ENCODE measurements at places on chromosomes 4 and X.
A peak's percentile ranks its signal among the peaks of the same experiment; 100 is the strongest.

DNA sequence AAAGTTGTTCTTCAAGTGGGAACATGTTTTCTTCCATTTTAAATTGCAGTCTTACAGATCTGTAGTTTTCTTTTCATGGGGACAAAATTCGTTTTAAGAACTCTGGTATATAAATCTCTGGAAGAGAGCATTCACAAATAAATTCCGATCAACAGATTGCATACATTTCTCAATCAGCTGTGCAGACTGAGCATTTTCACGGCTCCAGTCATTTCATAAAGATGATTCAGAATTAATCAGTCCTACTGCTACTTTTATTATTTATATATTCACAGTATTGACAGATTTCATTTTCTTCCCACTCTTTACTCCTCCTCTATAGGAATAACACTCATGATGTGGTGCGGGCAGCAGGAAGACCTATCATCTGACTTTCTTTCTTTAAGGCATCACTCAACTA is 534.9 kb upstream of the FTHL17 start:
- no peak for DNase-seq

DNA sequence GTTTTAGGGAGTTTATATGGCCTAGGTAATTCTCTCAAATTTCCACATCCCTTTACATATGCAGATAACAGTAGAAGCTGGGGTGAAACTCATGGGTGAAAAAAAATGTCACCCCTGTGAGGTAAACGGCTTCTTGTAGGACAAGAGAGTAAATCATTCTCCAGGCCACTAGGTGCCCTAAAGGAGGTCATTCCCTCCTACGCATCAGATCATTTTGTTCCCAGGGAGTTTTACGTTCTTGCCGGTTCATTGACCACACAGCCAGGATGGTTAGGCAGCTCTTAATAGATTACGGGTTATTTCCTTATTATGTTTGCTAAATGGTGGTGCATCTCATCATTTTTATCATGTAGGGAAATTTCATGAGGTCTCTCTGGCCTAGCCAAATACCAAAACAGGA is 225.8 kb upstream of the NOCT start:
- DNase-seq, result no peak

DNA sequence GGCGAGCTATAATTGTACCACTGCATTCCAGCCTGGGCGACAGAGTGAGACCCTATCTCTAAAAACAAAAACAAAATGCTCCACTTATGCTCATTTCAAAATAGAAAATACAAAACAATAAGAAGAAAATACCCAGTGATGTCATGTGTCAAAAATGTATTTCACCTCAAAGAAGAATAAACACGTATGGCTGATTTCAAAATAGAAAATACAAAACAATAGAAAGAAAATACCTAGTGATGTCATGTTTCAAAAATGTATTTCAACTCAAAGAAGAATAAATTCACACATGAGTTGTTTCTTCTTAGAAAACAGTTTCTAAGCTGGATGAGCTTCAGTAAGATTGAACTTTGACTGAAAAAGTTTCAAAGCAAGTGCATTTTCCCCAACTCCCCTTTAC is 20.3 kb upstream of the PDCL2 start:
- no peak for DNase-seq

- peak; percentile 64 for DNase-seq
Observed at GRCh38 chr4:102439812-102440211, 61.3 kb upstream of the NFKB1 start.

DNA sequence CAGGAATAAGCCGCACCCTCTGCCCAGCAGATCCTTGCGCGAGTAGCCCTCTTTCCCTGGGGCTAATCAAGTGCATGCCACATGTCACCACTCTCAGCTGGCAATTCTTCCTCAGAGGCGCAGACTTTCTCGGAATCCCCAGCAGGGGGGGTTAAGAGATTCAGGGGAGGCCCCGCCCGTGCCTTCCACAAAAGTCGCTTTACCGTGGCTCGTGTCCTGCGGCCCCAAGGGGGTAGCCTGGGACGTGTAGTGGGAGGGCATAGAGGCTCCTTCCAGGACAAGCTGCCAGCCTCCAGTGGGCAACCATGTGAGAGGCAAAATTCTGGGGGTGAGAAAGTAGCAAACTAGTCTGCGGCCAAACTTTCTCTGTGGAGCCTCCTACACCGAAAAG is 652 bp downstream of the SRPX start:
- no peak for DNase-seq

DNA sequence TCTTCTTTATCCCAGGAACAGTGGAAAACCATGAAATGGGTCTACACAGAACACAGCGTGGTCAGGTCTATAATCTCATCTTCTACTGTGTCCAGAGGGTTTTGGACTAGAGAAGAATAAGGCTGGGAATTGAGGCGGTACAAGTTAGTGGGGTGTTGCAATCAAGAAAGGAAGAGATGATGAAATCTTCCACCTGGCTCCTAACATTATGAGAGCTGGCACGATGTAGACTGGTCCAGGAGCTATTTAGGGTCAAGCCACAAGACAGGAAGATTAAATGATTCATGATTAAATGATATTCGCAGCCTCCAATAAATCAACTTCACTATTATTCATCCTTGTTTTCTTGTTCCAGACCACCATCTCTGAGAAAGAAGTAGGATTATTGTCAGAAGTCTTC is 88.0 kb downstream of the ARSF start:
- peak; percentile 13 for DNase-seq

- DNase-seq, result no peak
Observed at GRCh38 chr4:120065974-120066516, 603 bp downstream of the MAD2L1 start.

DNA sequence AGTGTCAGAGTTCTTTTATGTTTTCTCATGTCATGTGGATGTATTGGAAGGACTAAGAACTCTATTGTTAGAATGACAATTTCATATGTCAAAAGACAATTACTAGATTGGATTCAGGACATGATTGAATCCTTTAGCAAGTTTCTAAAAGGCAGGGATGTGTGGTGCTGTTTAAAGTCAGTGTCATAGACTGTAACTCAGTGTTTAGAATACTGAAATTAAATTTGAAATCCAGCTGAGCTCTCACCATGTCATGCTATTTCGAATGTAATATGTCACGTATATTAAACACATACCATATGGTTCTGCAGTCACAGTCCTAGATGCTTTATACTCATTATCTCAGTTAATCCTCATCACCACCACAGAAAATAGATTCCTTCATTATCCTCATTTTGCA is 7.8 kb downstream of the GUCY1B1 start:
- no peak for DNase-seq

DNA sequence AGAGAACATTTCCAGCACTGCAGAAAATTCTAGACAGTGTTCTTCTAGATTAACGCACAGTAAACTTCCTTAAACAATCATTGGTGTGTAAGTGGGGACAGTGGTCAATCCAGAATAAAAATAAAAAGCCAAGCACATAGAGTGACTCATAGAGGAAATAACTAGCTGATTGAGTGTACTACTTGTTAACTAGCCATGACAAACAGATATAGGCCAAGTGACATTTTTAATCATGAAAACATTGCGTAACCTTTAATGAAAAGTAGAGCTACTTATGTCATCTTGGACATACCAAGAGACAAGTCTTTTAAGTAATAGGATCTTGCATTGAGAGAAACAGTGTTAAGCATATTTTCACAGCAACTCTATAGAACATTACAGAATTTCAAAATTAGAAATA is 233.9 kb upstream of the MAB21L2 start:
- DNase-seq, result no peak

DNA sequence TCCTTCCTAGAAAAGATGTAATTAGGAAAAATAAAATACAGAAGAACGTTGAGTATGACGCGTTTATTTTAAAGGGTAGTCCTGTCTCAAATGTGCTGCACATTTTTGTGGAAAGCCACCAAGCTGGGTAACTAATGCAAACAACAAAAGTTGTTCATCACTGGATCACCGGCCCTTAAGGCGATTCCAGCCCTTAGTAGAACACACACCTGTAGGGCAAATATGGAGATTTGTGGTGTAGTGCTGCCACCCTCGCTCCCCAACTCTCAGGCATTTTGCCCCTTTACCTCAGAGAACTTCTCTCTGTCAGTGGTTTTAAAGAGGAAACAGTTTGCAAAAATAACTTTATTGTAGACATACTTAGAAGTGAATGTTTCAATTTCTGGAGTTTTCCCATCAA is 1.9 kb downstream of the TBL1X start:
- no peak for DNase-seq

- DNase-seq, result no peak
Observed at GRCh38 chr4:165454426-165454825, 75.6 kb downstream of the CPE start.

DNA sequence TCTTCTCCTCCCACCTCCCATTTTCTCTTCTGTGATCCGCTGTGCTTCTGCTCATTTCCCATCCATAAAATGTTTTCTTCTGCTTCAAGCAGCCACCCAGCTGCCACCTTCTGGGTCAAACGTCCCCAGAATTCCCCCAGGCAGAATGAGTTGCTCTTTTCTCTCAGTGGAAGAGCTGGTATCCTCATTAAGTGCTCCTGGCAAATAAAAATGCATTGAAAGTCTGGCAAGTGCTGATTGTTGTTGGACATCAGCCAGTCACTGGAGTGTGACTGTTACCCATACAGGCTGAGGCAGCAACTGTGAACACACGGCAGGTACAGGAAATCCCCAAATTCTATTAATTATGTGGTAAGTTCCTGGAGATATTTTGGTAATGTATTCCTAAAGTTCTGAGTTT is 52.6 kb downstream of the LIMCH1 start:
- no peak for DNase-seq

DNA sequence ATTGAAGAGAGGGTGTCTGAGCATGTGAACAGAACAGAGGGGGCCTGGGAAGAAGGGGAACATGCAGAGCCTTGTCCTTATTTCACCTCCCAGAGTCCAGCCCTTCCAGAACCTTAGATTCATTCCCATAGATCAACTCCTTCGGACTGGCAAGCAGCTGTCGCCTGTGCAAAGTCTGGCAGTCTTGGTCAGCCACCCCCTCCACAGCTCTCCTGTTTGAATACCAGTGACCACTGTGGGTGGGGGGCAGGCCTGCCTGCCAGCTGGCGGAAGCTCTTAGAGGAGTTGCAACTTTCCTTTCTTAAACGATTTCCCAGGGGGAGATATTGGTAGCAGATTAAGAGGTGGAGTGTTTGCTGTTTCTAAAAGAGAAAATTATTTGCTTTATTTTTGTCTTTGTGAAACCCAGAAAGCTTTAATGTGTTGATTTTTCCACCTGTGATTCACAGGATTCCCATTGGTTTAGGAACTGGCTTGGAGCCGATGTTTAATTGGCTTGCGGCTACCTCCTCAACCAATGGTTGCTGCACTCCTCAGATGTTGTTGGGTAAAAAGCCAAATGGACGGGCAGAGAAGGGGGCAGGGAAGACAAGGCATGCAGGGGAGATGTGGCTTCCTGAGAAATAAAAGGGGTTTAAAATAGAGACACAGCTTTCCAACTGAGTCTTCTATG is 62.2 kb upstream of the PRPS1 start:
- DNase-seq, result no peak

- peak; percentile 5 for DNase-seq
Observed at GRCh38 chr4:73603271-73603710, 16.9 kb downstream of the RASSF6 start.

- no peak for DNase-seq
Observed at GRCh38 chrX:85591536-85591935, 212.1 kb upstream of the POF1B start.

DNA sequence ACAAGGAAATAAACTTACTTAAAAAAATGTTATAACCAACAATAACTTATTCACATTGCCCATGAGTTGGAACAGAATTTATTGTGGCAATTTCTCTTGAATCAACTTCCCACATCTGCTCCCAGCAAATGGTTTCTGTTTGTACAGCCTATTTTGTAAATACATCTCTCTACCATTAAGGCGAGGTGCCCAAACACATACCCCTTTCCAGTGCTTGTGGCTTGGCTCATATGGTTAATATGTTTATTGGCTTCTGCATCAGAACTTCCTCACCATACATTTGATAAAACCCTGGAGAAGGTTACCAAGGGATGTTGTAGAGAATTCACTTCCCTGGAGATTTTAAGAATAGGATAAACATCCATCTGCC is 207.1 kb downstream of the SOWAHB start:
- DNase-seq, result no peak

GRCh38 chrX:74492720-74493201 is 71.5 kb downstream of the SLC16A2 start:
- DNase-seq, result no peak

GRCh38 chr4:149029056-149029651 is 586.9 kb upstream of the NR3C2 start:
- no peak for DNase-seq

DNA sequence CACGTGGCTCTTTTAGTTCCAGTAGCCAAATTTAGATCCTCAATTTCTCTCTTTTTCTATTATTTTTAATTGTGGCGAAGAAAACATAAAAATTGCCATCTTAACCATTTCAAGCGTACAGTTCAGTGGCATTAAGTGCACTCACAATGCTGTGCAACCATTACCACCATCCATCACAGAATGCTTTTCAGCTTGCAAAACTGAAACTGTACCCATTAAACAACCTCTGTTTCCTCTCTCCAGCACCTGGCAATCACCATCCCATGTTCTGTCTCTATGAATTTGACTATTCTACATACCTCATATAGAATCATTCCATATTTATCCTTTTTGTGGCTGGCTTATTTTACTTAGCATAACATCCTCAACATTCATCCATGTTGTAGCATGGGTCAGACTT is 74.9 kb downstream of the METTL14 start:
- DNase-seq, result no peak

DNA sequence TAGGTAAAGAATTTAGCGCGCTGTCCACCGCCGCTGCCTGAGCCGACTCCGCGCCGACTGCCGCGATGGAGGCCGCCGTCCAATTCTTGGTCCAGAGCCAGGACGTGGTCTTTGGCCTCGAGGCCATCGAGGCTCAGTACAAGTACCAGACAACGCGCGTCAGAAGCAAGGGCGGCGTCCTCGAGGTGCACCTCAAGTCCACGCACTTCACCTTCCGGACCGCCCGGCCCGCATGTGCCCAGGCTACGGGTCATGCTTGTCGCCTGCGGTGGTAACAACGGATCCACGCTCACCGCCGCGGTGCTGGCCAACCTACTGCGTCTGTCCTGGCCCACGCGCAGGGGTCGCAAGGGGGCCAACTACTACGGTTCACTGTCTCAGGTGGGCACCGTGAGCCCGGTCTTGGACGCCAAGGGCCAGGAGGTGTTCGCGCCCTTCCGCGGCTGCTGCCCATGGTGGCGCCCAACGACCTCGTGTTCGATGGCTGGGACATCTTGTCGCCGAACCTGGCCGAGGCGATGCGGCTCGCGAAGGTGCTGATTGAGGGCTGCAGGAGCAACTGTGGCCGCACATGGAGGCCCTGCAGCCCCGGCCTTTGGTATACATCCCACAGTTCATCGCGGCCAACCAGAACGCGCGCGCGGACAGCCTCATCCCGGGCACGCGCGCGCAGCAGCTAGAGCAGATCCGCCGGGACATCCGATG is 128.0 kb downstream of the ANAPC4 start:
- no peak for DNase-seq

DNA sequence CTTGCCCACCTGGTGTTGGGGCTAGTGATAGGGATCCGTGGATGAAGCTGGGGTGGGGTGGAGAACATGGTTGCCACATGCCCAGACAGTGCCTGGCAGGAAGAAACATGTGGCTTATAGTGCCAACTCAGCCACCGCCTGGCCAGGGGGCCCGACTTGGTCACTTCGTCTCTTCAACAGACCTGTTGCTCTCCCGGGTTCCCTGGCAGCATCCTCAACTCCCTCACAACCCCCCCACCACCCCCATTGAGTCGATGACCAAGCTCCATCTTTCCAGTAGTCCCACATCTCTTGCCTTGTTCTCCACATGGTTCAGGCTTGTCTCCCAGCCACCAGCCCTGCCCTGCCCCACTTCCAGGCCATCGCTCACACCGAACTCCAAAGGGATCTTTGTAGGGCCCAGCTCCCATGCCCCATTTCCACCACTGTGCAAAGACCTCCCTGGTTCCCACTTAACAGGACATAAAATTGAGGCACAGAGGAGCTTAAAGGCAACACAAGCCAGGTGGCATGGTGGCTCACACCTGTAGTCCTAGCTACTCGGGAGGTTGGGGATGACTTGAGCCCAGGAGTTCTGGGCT is 7.8 kb downstream of the PNCK start:
- no peak for DNase-seq
